NCI-H1092 (cell line): ENCODE measurements at places on chromosomes 12 and 14.

DNA sequence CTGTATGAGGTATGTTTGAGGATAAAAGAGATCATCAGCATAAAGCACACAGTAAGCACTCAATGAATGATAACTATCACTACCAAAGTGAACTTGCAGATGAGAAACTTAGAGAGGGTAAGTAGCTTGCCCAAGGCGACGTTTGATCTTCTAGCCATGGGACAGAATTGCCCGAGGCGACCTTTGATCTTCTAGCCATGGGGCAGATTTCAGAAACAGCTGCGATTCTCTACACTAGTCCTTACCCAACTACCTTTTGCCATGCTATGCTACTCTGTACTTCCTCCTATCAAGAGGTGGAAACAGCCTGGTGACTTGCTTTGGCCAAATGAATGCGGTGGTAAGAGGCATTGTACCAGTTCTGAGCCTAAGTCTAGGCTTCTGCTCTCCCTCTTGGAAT lies 23.7 kb upstream of the NT5DC3 start:
- no peak for DNase-seq

- no peak for DNase-seq
Observed at GRCh38 chr12:7961395-7962178, 25.6 kb upstream of the SLC2A3 start.

GRCh38 chr12:70268972-70269371 lies 25.7 kb downstream of the CNOT2 start:
- DNase-seq, result no peak

DNA sequence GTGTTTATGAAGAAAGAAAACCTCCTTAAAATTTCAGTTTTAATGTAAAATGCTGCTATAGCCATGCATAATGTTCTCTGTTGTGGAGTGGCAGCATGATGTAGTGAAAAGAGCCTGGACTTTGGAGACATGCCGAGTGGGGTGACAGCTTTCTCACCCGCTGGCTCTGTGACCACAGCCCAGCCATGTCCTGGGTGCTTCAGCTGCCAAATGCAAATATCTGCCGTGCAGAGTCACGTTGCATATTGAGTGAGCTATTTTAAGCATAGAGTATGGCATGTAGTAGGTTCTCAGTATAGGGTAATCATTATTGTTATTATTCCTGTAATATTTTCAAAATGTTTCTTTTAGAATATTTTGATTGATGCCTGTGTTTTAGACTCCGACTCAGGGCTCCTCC lies 15.5 kb upstream of the TCTN2 start:
- DNase-seq, result no peak

DNA sequence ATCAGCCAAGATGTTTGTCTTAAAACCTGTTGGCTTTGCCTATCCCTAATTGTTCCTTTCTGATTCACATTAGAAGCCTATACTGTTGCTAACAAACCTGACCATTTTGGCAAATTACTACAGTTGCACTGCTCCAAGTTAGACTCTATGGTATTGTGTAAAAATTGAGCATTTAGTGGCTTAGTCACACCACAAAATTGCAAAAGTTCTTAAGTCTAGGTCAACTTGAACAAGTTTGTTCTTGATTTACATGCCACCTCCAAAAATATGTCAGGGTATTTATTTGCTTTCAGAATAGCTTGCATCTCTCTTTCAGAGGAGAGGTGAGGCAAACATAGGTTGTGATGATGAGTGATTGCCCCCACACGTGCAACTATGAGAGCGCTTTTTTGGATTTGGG lies 27.0 kb upstream of the PTHLH start:
- no peak for DNase-seq

DNA sequence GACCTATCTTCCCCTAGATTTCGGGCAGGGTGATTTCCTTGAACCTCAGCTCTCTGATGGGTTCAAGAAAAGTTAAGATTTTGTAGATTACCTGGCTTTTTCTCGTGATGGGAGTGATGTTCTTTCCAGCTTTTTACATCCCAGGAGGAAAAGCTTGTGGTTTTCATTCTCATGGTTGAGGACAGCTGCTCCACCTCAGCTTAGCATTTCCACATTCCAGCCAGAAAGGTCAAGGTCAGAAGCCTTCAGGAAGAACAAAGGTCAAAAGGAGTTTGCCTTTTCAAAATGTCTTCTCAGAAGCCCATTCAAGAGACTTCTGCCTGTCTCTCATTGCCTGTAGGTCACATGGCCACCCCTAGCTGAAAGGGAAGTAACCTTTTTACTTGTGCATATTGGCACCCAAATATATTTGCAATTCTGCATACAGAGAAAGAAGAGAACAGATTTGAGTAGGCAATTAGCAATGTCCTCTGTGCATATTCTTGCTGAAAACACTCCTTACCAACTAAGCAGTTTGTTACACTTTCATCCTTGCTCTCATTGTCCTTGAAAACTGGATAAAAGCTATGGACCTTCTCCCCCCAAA lies 6.6 kb upstream of the ADGRD1 start:
- no peak for DNase-seq

GRCh38 chr12:6272300-6273204 lies 37.9 kb upstream of the PLEKHG6 start:
- DNase-seq, result no peak

GRCh38 chr14:77026166-77026929 lies 2.2 kb downstream of the IRF2BPL start:
- DNase-seq, result no peak

DNA sequence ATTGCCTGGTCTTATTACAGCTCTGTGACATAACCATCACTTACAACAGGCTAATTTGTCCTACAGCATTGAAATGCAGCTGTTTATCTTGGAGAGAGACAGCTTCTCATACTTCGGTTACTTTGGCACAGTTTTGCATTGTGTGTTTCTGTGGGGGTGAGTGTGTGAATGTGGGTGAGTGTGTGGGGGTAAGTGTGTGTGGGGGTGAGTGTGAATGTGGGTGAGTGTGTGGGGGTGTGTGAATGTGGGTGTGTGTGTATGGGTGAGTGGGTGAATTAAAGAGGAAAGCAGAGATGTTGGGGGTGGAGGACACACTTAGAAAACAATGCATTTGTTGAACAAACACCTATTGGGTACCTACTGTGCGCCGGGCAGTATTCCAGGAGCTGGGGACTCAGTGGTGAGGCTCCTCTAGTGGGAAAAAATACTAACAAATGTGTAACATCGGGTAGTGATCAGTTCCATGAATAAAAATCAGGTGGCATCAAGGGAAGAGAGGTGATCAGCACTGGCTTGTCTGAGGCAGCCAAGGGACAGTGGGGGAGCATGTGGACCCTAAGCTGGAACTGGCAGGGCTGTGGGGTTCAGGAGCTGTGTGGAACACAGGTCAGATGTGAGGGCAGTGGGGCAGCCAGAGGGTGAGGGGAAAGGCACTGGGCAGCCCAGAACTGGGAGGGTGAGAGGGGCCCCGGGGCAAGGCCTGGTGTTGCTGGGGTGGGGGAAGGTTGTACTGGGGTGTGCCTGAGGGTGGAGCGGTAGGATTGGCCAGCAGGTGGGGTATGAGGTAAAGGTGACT lies 44.1 kb upstream of the AMN start:
- DNase-seq, result no peak

- DNase-seq, result no peak
Observed at GRCh38 chr14:66884149-66884548, 305.1 kb upstream of the GARIN2 start.

- no peak for DNase-seq
Observed at GRCh38 chr12:60263161-60263560, 667.3 kb downstream of the SLC16A7 start.

- DNase-seq, result no peak
Observed at GRCh38 chr12:47747126-47747525, 11.6 kb downstream of the RAPGEF3 start.

GRCh38 chr12:15453613-15454012 lies 131.3 kb downstream of the PTPRO start:
- no peak for DNase-seq

GRCh38 chr12:3107954-3108353 lies 30.8 kb downstream of the TSPAN9 start:
- DNase-seq, result no peak

DNA sequence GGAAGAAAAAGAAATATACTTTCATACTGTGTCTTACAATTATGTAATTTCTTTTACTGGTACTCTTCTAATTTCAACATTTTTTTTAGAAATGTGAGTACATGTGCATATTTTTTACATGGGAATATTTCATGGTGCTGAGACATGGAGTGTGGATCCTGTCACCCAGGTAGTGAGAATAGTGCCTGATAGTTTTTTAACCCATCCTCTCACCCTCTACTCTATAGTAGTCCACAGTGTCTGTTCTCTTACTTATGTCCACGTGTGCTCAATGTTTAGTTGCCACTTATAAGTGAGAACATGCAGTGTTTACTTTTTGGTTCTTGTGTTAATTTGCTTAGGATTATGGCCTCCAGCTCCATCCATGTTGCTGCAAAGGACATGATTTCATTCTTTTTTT lies 548.8 kb downstream of the AACS start:
- DNase-seq, result no peak

- DNase-seq, result no peak
Observed at GRCh38 chr14:53011053-53011462, 60.2 kb upstream of the FERMT2 start.

DNA sequence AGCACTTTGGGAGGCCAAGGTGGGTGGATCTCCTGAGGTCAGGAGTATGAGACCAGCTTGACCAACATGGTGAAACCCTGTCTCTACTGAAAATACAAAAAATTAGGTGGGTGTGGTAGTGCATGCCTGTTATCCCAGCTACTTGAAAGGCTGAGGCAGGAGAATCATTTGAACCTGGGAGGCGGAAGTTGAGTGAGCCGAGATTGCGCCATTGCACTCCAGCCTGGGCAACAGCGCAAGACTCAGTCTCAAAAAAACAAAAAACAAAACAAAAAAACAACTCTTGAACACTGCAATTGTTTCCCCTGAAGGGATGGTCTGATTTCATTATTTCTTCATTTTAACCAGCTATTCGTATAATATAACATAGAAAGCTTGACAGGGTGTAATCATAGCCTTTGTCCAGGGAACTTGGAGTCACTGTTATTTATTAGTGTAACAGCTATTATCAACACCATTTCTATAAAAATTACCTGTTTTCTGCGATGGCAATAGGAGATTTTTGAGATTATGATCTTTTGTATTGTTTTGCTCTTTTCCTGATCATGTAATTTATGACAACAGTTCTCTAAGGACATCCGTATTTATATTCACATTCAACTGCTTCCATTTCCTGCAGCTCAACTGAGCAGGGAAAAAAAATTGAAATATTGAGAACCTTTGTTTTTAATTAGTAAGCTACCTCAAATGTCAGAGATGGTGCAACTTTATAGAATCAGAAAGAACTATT lies 94.7 kb downstream of the DIP2B start:
- no peak for DNase-seq

- no peak for DNase-seq
Observed at GRCh38 chr14:93002851-93003298, 79.9 kb downstream of the CHGA start.

GRCh38 chr14:103517721-103518421 lies 4.8 kb downstream of the CKB start:
- DNase-seq, result no peak

- DNase-seq, result no peak
Observed at GRCh38 chr12:26113853-26114719, 10.8 kb downstream of the BHLHE41 start.

DNA sequence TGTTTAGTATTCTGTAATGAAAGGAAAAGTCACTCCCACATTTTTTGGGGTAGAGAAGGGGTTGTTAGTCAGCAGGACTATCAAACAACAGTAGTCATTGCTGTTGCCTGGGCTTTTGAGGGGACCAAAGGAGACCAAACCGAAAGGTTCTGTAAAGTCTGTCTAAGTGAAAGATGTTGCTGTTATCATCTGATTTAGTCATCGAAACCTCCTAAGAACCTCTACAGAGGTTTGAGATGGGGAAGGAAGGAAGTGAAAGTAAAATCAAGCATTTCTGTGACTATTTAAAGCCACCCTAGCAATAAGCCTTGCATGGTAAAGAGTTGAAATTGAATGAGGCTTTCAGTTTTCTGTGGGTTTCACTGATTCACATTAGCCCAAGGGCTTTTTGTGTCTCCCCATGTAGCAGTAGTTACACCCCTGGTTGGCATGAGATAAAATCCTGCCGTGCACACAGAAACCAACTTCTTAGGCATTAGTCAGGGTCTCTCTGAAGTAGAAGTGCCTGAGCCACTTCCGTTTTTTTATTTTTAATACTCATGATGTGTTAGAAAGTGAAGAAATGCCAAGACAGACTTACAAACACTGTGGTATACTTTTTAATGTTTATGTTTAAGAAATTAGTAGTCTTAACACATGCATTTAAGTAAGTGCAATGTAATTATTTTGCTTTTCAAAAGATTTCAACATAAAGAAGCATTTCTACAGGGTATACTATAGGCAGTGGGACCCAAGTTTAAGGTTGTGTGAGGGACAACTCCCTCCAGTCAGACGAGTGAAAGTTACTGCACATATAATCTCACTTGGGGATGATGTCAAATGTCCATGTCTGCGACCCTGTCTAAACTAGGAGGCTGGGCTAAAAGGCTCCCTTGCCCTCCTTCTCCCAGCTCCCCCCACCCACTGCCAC lies 50.4 kb downstream of the DYRK2 start:
- no peak for DNase-seq

DNA sequence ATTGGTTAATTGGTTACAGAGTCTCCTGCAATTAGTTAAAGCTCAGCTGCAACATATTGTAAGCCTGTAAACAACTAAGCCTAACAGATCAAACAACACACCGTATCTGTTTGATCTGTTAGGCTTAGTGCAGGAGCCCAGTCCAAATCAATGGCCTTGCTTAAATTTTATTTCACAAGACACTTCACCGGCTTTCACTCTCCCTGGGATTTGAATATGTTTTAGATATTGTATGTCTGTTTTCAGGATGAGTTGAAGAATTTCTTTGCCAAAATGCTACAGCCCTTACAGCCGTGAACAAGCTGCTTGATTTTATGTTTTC lies 5.5 kb upstream of the RNASE1 start:
- DNase-seq, result no peak

GRCh38 chr12:75641031-75641780 lies 129.8 kb upstream of the KRR1 start:
- DNase-seq, result no peak

DNA sequence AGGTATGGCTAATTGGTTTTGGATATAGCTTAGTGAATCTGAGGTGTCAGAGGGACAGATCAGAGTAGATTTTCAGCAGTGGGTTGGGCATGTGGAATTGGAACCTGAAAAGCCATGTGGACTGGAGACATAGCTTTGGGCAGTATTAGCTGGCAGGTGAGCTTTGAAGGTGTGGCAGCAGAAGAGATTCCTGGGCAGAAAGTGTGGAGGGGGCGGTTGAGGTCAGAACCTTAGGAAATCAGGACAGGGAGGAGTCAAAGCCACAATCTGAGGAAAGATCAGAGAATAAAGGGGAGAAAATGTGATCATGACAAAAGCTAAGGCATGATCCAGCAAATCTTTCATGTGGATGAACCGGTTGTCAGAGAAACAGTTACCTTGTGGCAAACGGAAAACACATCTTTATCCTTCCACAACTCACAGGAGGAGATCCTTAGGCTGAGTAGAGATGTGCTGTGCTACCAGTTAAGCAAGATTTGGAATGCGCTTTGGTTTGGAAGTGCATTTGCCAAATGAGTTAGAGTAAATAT lies 56.4 kb downstream of the PTGER2 start:
- no peak for DNase-seq

- DNase-seq, result no peak
Observed at GRCh38 chr14:23353433-23353780, 720 bp upstream of the SLC22A17 start.
